Epithelial cell of umbilical artery (primary cell): ENCODE measurements at places on chromosomes 2 and 18. TPM values are rescaled to one million over a fixed set of nuclear protein-coding genes. Genes with fewer than 3 reads are reported as not detected.

Gene BMP10
- not detected in 2 replicates for total RNA-seq

Gene PLGLB2
- total RNA-seq = 0.32 and 3.0 TPM in 2 replicates

Gene DNPEP
- total RNA-seq = 47.4 and 60.8 TPM in 2 replicates

Gene CTNNA2
- under 0.01 TPM in 1 of 2 replicates, not detected in the other for total RNA-seq

Gene WNT10A
- not detected in 2 replicates for total RNA-seq

Gene EHD3
- total RNA-seq = 7.9 and 9.4 TPM in 2 replicates

Gene ZNF385B
- not detected in 2 replicates for total RNA-seq

Gene SAG
- total RNA-seq = under 0.01 TPM in 1 of 2 replicates, not detected in the other

Gene AGXT
- total RNA-seq = not detected in 2 replicates

Gene DLX2
- total RNA-seq = not detected in 2 replicates

Gene ALLC
- total RNA-seq = not detected in 2 replicates

Gene CRYGD
- total RNA-seq = not detected in 2 replicates

Gene GLI2
- under 0.01 and 0.30 TPM in 2 replicates for total RNA-seq

Gene MC4R
- not detected in 2 replicates for total RNA-seq

Gene AQP12A
- total RNA-seq = not detected in 2 replicates

Gene CYP26B1
- total RNA-seq = under 0.01 and 0.32 TPM in 2 replicates

Gene MYCN
- total RNA-seq = 0.65 and 0.76 TPM in 2 replicates

Gene GPR45
- not detected in 2 replicates for total RNA-seq

Gene NCKAP5
- total RNA-seq = 0.32 and 2.9 TPM in 2 replicates

Gene NXPH2
- 0.32 TPM in 1 of 2 replicates, not detected in the other for total RNA-seq

Gene HRH4
- total RNA-seq = not detected in 2 replicates

Gene CRYBA2
- not detected in 2 replicates for total RNA-seq

Gene KCNF1
- 2.3 TPM in 1 of 2 replicates, not detected in the other for total RNA-seq

Gene PID1
- 0.32 and 0.46 TPM in 2 replicates for total RNA-seq

Gene GPAT2
- total RNA-seq = 8.8 and 10.3 TPM in 2 replicates

Gene HOXD10
- under 0.01 and 0.15 TPM in 2 replicates for total RNA-seq

Gene STPG4
- total RNA-seq = under 0.01 TPM in 1 of 2 replicates, not detected in the other

Gene RAMP1
- total RNA-seq = not detected in 2 replicates

Gene RIT2
- not detected in 2 replicates for total RNA-seq

Gene ANKRD30B
- not detected in 2 replicates for total RNA-seq

Gene TUBA4B
- not detected in 2 replicates for total RNA-seq

Gene NETO1
- not detected in 2 replicates for total RNA-seq

Gene MAL
- total RNA-seq = not detected in 2 replicates

Gene BOLA3
- 43.2 and 55.9 TPM in 2 replicates for total RNA-seq

Gene RNF125
- 0.30 and 0.65 TPM in 2 replicates for total RNA-seq

Gene CFAP65
- total RNA-seq = not detected in 2 replicates

Gene ATP8B1
- total RNA-seq = 58.8 and 78.7 TPM in 2 replicates

Gene TLX2
- not detected in 2 replicates for total RNA-seq

Gene TOGARAM2
- not detected in 2 replicates for total RNA-seq

Gene BCL11A
- under 0.01 TPM in 2 replicates for total RNA-seq

Gene POTEE
- total RNA-seq = not detected in 2 replicates

Gene TMEM198
- not detected in 2 replicates for total RNA-seq

Gene OSBPL1A
- total RNA-seq = 6.5 and 9.6 TPM in 2 replicates

Gene UGT1A3
- not detected in 2 replicates for total RNA-seq

Gene PLEKHB2
- total RNA-seq = 117 and 162 TPM in 2 replicates

Gene TMEM17
- 1.3 and 1.4 TPM in 2 replicates for total RNA-seq

Gene CD8B2
- total RNA-seq = not detected in 2 replicates

Gene GALR1
- total RNA-seq = not detected in 2 replicates

Gene TMEM214
- total RNA-seq = 20.5 and 21.9 TPM in 2 replicates

Gene MATN3
- 1.4 and 2.3 TPM in 2 replicates for total RNA-seq

Gene C2orf72
- not detected in 2 replicates for total RNA-seq

Gene UGT1A4
- not detected in 2 replicates for total RNA-seq

Gene SLC19A3
- total RNA-seq = under 0.01 and 0.15 TPM in 2 replicates

Gene MC5R
- total RNA-seq = not detected in 2 replicates

Gene ARHGAP28
- total RNA-seq = 27.2 and 29.9 TPM in 2 replicates

Gene RTP5
- total RNA-seq = not detected in 2 replicates

Gene RAD51AP2
- total RNA-seq = not detected in 2 replicates

Gene MALL
- 26.6 and 51.4 TPM in 2 replicates for total RNA-seq
